Spleen (tissue), 13 donors: ENCODE measurements at places on chromosomes 3 and 15. TPM values are rescaled to one million over a fixed set of nuclear protein-coding genes. Genes with fewer than 3 reads are reported as not detected.
A peak's percentile ranks its signal among the peaks of the same experiment; 100 is the strongest.

The LRRC2 gene
- total RNA-seq = 3.4 TPM

The CCR9 gene
- 3.6 TPM for total RNA-seq

The ADAMTS7 gene
- 3.4 TPM for total RNA-seq

The GPR149 gene
- not detected for total RNA-seq

The EPHB3 gene
- 1.3 TPM for total RNA-seq

The ROPN1B gene
- not detected for total RNA-seq

The MYO5C gene
- 14.4 TPM for total RNA-seq

The CYP8B1 gene
- total RNA-seq = not detected

The NEIL1 gene
- 45.3 TPM for total RNA-seq

GRCh38 chr3:49869525-49870126, at the start of gene CAMKV:
TSS of gene CAMKV (minus strand) at chr3:49869906. CDS start at chr3:49862388, 7,518 bp downstream.
- no peaks in the 10 kb centered on the region for H3K36me3 ChIP-seq
- H3K27ac ChIP-seq = no peak within 1 kb of the TSS
- peak within 1 kb of the TSS; percentile 44 for H3K4me3 ChIP-seq
- peaks cover 50% of the 10 kb centered on the region for H3K27me3 ChIP-seq
- peak; percentile 81 for DNase-seq

DNA sequence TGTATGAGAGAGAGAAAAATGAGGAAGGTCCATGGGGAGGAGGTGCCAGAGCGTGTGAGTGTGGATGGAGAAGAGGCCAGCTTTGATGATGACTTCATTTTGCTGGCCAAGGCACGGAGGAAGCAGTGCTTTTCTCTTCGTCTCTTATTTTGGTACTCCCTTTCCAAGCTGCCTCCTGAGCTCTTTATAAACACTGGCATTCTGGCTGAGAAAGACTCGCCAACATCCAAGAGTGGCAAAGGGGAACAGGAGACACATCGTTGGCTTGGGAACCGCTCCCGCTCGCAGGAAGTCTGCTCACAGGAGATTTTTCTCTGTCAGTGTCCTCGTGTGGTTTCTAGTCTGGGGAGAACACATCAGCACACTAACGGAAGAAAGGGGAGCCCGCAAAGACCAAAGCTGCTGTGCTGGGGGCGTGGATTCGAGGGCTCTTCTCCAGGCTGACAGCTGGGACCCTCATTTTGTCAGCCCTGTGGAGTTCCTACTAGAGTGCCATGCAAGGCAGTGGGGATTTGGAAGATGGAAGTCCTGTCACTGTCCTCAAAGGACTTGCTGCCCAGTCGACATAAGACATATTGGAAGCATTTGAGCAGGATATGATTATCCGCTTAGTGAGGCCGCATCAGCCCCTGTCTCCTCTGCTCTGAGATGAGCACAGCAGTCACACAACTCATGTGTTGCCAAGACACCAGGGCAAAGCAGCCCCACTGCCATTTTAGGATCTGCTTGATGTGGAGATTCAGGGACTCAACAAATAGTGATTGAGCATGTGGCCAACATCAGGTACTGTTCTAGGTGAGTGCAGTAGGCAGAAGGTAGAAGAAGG, 8.0 kb upstream of the SEMA4B start:
- no peaks in the 10 kb centered on the region for H3K27me3 ChIP-seq
- peak; percentile 66 for DNase-seq
- peak overlapping the region; percentile 83 for H3K27ac ChIP-seq
- H3K4me3 ChIP-seq = no peak overlapping the region

DNA sequence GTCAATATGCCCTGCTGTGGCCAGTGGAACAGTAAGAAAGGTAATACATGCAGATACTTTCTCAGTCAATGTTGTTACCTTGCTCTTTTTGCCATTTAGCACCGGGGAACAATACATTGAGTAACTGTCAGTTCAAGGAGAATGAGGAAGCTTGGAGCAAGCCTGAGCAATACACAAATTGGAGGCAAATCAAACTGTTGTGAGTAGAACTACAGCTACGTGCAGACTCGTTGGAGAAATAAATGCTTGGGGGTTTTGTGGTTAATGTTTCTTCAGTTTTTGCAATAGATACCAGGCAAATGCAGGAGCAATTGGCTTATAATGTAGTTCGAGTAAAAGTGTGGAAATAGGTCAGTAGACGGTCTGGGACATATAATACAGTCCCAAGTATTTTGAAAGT, 587.3 kb upstream of the ROBO1 start:
- no peak for DNase-seq
- no peaks in the 10 kb centered on the region for H3K27me3 ChIP-seq
- H3K36me3 ChIP-seq = no peaks in the 10 kb centered on the region
- H3K27ac ChIP-seq = no peak overlapping the region
- H3K4me1 ChIP-seq = no peaks in the 10 kb centered on the region

GRCh38 chr3:27680517-27681246, 41.4 kb downstream of the EOMES start:
- H3K27me3 ChIP-seq = no peaks in the 10 kb centered on the region
- H3K4me1 ChIP-seq = peaks cover 12% of the 10 kb centered on the region
- DNase-seq = no peak
- no peaks in the 10 kb centered on the region for H3K36me3 ChIP-seq

- H3K4me1 ChIP-seq = peaks cover 77% of the 10 kb centered on the region
- peak overlapping the region; percentile 67 for H3K27ac ChIP-seq
- no peak overlapping the region for H3K4me3 ChIP-seq
- DNase-seq = peak; percentile 95
- peaks cover 6% of the 10 kb centered on the region for H3K27me3 ChIP-seq
Observed at GRCh38 chr3:46866720-46867549, 3.7 kb upstream of the MYL3 start.

- no peaks in the 10 kb centered on the region for H3K27me3 ChIP-seq
- H3K36me3 ChIP-seq = no peaks in the 10 kb centered on the region
- no peak overlapping the region for H3K27ac ChIP-seq
- peak; percentile 66 for DNase-seq
Observed at GRCh38 chr3:126103121-126104027, 19.4 kb upstream of the SLC41A3 start.

GRCh38 chr3:139979991-139980390, 45.0 kb downstream of the CLSTN2 start:
- no peak for DNase-seq
- H3K36me3 ChIP-seq = no peaks in the 10 kb centered on the region
- H3K4me1 ChIP-seq = no peaks in the 10 kb centered on the region
- H3K27me3 ChIP-seq = no peaks in the 10 kb centered on the region
- H3K4me3 ChIP-seq = no peak overlapping the region
- no peak overlapping the region for H3K27ac ChIP-seq

GRCh38 chr3:40313975-40314860, 4.7 kb downstream of the EIF1B start:
- no peak for DNase-seq
- no peaks in the 10 kb centered on the region for H3K27me3 ChIP-seq
- H3K27ac ChIP-seq = peak overlapping the region; percentile 60
- no peak overlapping the region for H3K4me3 ChIP-seq
- H3K36me3 ChIP-seq = peaks cover 43% of the 10 kb centered on the region

DNA sequence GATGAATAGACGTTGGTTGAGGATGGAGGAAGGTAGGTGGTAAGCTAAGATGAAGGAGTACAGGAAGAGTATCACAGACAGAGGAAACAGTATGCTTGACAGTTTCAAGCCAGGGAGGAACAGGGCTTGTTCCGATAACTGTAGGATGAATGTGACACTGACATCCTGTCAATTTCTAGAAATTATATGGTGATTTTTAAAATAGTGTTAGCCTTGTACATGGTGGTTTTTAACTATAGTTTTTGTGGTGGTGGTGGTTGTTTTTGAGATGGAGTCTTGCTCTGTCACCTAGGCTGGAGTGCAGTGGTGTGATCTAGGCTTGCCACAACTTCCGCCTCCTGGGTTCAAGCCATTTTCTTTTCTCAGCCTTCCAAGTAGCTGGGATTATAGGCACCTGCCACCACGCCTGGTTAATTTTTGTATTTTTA, 92.8 kb downstream of the FNDC3B start:
- H3K4me3 ChIP-seq = no peak overlapping the region
- peak overlapping the region; percentile 87 for H3K27ac ChIP-seq
- no peaks in the 10 kb centered on the region for H3K36me3 ChIP-seq
- DNase-seq = no peak
- H3K4me1 ChIP-seq = peaks cover 61% of the 10 kb centered on the region

- H3K27ac ChIP-seq = no peak overlapping the region
- no peaks in the 10 kb centered on the region for H3K36me3 ChIP-seq
- DNase-seq = no peak
- no peaks in the 10 kb centered on the region for H3K27me3 ChIP-seq
- no peaks in the 10 kb centered on the region for H3K4me1 ChIP-seq
Observed at GRCh38 chr3:24359645-24360462, 134.8 kb downstream of the THRB start.

GRCh38 chr15:46088486-46089445, 453.9 kb downstream of the SQOR start:
- H3K4me3 ChIP-seq = no peak overlapping the region
- H3K27ac ChIP-seq = no peak overlapping the region

DNA sequence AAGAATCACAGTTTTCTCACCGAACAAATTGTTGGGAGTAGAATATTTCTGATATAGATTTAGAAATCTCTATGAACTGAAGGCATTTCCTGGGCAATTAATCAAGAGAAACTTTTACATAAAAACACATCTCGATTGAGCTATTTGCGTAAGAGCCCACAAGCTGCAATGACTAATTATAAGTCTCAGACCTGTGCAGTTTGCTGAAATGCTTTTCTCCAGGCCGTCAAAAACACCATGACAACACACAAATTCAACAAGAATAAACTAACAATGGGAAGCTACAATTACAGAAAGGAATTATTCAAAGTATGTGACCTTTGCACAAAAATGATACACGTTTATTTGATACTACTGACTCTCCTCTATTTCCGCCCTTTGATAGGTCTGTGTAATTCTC, 481.2 kb upstream of the WNT5A start:
- H3K36me3 ChIP-seq = no peaks in the 10 kb centered on the region
- H3K27ac ChIP-seq = no peak overlapping the region
- no peak overlapping the region for H3K4me3 ChIP-seq
- DNase-seq = no peak
- no peaks in the 10 kb centered on the region for H3K4me1 ChIP-seq
- no peaks in the 10 kb centered on the region for H3K27me3 ChIP-seq

DNA sequence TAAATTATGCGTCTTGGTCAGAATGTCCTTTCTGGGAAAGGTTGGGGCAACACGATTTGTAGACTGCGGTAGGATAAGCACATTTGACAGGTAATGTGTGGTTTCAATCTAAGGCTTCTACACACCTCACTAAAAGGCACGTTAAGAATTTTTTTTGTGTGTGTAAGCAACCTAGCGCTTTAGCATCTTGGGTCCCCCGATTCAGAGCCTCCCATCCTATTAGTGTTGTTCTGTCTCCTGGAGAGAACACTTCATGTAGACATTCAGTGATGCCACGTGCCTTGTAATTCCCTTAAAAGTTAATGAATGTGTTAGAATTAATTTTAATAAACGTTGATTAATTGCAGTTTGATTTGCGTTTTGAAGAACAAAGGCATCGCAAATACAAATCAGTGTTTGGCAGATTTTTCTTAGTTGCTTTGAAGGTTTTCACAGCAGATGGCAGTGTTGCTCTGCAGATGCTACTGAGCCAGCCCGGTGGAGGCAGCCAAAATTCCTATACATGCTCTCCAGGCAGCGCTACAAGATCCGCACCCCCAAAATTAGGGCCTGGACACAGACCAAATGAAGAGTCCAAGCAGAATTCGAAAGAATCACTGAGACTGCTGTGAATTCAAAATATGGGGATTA, 63.5 kb downstream of the OTOL1 start:
- no peaks in the 10 kb centered on the region for H3K36me3 ChIP-seq
- no peak for DNase-seq
- H3K27ac ChIP-seq = no peak overlapping the region

DNA sequence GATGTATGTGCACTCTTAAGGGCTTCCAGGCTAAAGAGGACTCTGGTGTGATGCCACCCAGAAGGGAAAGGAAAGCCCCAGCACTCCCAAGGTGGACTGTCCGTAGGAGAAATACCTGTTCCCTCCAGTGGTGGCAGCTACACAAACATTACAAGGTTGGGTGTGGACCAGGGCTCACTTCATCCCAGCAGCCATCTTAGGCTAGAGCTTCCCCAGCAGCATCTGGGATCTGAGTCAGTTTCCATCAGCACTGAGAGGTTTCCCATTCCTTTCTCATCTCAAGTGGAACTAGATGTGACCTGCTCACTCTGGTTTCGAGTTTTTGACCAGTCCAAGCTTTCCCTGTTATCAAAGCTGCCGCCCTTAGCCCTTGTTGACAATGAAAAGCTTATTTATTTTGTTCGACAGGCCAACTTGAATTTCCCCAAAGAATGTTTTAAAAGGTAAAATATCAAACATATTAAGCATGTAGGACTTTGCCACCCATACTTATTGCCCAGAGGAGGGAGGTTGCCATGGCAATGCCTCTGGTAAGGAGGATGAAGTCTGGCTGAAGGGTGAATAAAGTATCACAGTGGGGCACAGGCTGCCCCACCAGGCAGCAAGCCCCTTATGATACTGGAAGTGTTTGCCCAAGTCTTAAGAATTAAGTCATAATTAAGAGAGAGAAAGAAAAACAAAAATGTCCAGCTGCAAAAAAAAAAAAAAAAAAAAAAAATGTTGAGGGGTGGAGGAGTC, 28.9 kb downstream of the CLDN18 start:
- H3K27me3 ChIP-seq = no peaks in the 10 kb centered on the region
- no peak overlapping the region for H3K27ac ChIP-seq
- no peaks in the 10 kb centered on the region for H3K4me1 ChIP-seq
- peaks cover 7% of the 10 kb centered on the region for H3K36me3 ChIP-seq

- H3K36me3 ChIP-seq = no peaks in the 10 kb centered on the region
- DNase-seq = no peak
- no peak overlapping the region for H3K27ac ChIP-seq
Observed at GRCh38 chr3:62918131-62918530, 42.9 kb upstream of the CADPS start.

DNA sequence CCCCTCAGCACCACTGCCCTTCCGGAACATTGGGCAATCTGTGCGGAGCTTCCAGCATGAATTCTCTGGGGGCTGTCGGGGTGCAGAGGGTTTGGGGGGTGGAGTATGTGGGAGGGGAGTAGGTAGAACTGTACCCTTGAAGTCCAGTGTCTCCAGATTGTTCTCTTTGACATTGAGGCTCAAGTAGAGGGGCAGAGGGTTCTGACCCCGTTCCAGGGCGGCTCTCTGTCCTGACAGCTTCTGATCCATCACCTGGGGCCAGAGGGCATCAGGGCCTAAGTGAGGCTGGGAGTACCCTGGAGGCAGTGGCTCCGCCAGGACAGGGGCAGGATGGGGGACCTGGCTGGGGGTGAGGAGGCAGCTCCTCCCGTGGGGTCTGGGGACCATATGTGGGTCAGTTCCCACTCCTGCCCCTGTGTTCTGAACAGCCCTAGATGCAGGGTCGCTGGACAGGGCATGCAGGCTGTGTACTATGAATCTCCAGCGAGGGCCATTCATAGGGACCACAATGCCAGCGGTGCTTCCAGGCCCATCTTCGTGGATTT, 22.1 kb downstream of the PLA2G4D start:
- DNase-seq = no peak
- H3K4me3 ChIP-seq = no peak overlapping the region
- H3K27me3 ChIP-seq = no peaks in the 10 kb centered on the region
- no peaks in the 10 kb centered on the region for H3K4me1 ChIP-seq
- no peak overlapping the region for H3K27ac ChIP-seq

- no peak overlapping the region for H3K27ac ChIP-seq
- no peak overlapping the region for H3K4me3 ChIP-seq
- peaks cover 53% of the 10 kb centered on the region for H3K4me1 ChIP-seq
- peaks cover 9% of the 10 kb centered on the region for H3K27me3 ChIP-seq
Observed at GRCh38 chr3:126522363-126522788, 1.6 kb upstream of the CHST13 start.
